Activated naive CD8-positive, alpha-beta T cell treated with anti-CD3 and anti-CD28 coated beads for 36 hours (primary cell): ENCODE measurements at places on chromosomes 7 and 10.

- DNase-seq: no peak
These were observed 181.0 kb downstream of the PRPF18 start for GRCh38 chr10:13767676-13768178.

GRCh38 chr10:86653379-86653778 lies 968 bp upstream of the OPN4 start:
- no peak for DNase-seq

DNA sequence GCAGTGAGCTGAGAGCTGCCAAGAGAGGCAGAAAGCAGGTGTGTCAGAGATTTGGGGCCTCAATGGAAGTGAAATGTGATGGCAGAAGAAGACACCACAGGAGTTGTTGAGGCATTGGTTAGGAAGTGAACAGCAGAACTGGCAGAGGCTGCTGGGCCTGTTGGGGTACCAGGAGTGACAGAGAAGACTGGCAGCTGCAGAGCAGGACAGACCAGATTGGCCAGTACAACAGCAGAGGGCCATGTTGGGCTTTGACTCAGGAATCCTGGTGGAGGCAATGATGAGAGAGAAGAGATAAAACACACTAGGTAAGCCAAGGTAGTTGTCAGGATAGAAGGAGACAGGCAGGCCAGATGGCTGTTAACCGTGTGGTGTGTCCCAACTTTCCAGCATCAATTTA lies 19.9 kb upstream of the HERPUD2 start:
- no peak for DNase-seq

- DNase-seq: no peak
These were observed 40.4 kb downstream of the PDIA4 start for GRCh38 chr7:148987751-148988512.

GRCh38 chr7:82677493-82677892 lies 233.9 kb upstream of the CACNA2D1 start:
- peak; percentile 56 for DNase-seq

GRCh38 chr10:119341459-119342301 lies 134.3 kb downstream of the GRK5 start:
- peak; percentile 53 for DNase-seq

DNA sequence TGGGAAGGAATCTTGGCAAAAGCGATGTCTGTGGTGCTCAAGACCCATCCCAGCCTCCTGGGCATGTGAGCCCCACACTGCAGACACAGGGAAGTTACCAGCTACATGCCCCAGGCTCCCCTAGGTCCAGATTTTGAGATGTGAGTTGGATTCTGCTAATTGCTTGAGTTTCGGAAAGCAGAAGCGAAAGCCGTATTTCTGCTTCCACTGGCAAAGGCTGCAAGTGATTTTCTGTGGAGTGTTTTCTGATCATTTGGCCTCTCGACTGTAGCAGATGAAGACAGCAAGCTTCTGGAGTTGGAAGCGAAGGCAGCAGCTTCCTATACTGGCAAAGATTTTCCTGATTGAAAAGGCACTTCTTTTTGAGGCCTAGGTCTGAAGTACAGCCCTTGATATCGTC lies 29.6 kb downstream of the ANKRD16 start:
- DNase-seq: no peak

- DNase-seq: no peak
These were observed 1645.1 kb downstream of the REEP3 start for GRCh38 chr10:65166272-65166671.

- DNase-seq: no peak
These were observed 27.7 kb downstream of the CNPY1 start for GRCh38 chr7:155518633-155519032.

DNA sequence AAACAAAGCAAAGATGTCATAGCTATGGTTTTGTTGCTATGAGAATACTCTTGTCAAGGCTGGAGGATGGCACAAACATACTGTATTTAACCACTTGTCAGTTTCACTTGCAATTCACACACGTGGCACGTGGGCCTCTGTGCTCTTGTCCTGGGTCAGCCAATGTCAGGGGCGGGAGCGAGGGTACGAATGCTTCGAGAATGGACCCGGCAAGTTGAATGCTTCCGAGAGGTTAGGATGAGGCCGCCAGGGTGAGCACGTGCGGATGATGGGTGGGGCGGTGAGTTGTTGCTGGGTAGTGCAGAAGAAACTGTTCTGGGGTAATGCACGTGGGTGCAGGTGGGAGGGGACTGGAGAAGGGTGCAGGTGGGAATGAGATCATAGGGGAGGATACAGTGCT lies 10.4 kb upstream of the OCM2 start:
- no peak for DNase-seq

DNA sequence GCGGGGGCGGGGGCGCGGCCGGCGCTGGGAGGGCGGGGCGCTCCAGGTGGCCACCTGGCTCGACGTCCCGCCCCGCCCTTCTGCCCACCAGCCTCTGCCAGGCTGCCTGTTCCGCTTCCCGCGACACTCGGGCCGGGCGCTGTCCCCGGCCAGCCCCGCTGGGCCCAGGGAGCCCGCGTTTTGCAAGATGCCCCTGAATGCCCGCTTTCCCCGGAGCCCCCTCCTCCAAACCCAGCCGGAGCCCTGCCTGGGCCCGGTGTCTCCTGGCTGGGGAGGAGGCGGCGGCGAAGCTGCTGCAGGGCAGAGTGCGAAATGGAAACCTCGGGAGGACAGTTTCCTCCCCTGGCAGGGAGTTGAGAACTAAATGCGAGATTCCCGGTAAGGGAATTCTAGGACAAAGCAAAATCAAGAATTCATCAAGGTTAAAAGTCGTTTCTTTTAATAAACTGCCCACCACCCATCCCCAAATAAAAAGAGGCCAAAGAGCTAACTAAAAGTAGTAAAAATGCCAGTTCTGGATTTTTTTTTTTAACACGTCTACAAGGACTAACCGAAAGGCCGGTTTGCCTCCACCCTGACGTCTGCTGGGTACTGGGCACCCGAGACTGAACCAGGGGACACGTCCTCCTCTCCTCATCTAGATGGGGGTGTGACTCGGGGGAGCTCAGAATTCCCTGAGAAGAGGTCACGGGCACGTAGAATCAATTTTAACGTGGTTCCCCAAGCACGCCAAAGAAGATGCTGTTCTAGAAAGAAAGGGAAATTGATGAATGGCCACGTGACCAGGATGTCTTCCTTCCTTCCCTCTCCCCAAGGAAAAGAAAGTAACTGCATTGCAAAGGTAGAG lies 200.4 kb upstream of the NFE2L3 start:
- DNase-seq: no peak

DNA sequence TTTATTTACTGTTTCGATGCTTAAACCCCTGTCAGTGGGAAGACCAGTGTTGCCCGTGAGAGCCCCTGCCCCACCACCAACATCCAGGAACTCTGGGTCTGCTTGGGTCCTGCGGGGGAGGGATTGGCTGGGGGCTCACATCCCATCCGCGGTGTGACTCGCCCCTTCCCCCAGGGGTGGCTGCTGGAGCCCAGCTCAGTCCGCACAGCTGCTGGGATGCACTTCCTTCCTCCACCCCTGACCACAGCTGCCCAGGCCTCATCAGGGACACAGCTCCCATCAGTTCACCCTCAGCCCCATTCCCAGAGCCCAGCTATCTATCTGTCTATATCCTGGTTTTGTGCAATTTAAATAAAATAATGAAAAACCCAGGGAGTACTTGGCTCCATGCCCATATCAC lies 54.5 kb downstream of the JAKMIP3 start:
- no peak for DNase-seq

DNA sequence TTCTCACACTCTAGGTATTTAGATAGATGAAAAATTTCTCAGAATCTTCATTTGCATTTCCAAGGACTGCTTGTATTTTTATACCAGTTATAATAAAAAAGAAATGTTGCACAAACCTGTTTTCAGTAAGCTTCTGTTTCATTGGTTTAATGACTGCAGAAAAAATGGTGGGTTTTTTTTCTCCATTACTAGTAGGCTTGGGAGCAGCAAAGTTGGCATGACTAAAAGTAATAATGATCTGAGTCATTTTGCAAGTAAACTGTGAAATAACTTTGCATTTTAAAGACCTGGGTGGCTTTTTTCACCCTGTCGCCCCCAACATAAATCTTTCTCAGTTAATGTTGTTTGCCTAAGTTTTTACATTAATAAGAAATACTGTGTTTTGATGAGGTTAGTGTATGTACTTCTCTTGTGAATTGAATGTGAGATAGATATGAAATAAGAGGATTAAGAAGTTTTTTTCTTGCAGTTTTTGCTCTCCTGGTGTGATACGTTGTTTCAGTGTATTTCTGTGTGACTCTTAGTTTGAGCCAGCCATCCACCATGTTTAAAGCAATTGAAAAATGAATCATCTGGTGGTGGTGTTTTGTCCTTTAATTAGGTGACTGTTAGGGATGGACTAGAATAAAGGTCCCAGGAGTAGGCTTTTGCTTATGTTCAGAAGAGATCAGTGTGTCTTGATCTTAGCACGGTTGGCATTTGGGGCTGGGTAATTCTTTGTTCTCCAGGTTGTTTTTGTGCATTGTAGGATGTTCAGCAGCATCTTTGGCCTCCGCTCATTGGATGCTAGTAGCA lies 1.8 kb downstream of the GNAI1 start:
- DNase-seq: no peak

- no peak for DNase-seq
These were observed 7.3 kb upstream of the SNX13 start for GRCh38 chr7:17947620-17948019.

DNA sequence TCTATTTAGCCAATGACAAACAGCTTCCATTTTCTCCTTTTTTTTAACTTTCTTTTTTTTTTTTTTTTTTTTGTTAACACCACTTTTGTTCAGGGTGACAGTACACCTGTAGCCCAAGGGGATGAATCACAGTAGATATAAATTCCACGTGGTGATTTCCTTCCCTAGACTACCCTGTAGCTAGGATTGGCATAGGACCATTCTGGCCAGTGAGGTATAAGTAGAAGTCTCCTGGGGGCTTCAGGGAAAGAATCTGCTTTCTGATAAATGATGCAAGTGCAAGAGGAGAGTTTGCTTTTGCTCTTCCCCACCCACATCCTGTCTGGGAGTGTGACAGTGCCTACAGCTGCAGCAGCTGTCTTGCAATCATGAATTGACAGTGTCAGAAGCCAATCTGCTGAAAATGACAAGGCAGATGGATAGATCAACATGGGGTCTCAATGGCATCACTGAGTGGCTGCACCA lies 63.2 kb upstream of the TOMM7 start:
- DNase-seq: peak; percentile 74

DNA sequence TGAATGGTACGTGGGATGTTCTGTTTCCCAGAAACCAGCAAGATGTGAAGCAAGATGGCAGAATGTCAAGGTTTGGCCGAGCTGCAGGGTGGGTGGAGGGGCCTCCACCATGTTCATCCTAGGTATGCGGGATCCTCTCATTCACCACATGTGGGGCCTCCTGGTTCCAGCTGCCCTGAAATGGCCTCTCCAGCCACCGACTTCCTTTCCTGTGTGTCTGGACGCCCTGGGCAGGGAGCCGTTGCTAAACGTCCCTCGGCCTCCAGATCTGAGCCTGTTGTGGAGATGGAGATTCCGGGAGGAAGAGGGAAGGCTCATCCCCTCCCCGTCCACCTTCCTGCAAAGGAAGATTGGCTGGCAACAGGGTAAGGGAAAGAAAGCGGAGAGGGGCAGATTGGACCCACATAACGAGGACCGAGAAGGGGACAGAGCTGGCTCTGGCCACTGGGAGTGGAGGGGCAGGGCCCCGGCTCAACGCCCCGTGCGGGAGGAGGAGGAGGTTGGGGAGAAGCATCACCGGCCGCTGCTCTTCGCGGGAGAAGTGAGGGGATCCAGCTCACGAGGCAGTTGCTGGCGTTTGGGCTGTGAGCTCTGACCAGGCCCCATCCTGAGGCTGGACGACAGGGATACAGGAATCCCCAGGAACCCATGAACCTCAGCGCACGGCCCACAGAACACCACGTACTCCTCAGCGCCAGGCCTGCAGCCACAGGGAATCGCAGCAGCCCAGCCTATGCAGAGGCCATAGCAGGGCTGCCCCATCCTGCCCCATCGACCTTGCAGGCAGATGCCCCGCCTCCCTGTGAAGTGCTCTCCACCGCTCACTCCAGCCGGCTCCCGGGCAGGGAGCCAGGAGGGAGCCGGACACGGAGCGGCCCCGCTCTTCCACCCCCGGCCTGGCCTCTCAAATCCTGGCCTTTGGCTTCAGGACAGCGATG lies 98.3 kb downstream of the FOXL3 start:
- DNase-seq: no peak

- no peak for DNase-seq
These were observed 99.0 kb downstream of the KIAA1217 start for GRCh38 chr10:24307696-24308485.

DNA sequence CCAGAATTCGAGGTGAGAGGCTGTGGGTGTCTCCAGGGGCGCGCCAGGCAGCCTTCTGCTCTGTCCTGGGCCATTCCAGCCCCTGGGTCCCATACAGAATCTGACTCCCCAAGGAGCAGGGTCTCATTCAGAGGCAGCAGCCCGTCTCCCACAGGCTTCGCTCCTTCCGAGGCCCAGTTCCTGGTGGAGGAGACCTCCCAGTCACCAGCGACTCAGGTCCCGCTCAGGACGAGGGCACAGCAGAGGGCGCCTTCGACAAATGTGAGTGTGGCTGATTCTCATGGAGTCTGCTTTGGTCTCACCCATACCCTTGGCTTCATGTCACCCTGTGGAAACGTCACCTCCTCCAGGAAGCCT lies 81.8 kb upstream of the GPR26 start:
- no peak for DNase-seq
